Stimulated activated CD4-positive, alpha-beta T cell treated with anti-CD3 and anti-CD28 coated beads, Interleukin-1b, Interleukin-23, amount 100 ng/mL, for 1 hour (primary cell): ENCODE measurements at places on chromosomes 2 and 18.

DNA sequence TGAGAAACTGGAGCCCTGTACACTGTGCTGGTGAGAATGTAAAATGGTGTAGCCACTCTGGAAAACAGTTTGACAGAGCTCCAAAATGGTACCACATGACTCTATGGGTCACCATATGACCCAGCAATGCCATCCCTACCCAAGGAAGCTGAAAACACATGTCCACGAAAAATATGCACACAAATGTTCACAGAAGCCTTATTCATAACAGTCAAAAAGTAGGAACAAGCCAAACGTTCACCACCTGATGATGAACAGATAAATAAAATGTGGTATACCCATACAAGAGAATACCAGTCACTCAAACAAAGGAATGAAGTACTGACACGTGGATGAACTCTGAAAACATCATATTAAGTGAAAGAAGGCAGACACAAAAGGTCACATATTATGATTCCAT, 4.6 kb downstream of the AFG3L2 start:
- no peak for DNase-seq

DNA sequence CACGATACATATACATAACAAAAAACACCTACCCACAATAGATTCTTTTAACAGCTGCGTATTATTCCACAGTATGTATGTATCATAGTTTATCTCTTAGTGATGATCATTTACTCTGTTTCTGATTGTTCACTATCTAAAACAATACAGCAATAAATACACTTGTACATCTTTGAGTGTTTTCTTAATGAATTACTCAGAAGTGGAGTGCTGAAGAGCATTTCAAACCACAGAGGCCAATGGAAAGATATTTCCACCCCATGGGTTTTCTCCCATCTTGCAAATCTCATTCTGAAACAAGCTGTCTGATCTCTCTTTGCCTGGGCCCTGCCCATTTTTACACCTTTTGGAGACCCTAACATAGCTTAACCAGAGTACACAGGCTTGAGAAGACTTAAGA, 113.8 kb upstream of the KLF7 start:
- no peak for DNase-seq

GRCh38 chr18:1539276-1539675, 634.6 kb downstream of the ADCYAP1 start:
- no peak for DNase-seq

DNA sequence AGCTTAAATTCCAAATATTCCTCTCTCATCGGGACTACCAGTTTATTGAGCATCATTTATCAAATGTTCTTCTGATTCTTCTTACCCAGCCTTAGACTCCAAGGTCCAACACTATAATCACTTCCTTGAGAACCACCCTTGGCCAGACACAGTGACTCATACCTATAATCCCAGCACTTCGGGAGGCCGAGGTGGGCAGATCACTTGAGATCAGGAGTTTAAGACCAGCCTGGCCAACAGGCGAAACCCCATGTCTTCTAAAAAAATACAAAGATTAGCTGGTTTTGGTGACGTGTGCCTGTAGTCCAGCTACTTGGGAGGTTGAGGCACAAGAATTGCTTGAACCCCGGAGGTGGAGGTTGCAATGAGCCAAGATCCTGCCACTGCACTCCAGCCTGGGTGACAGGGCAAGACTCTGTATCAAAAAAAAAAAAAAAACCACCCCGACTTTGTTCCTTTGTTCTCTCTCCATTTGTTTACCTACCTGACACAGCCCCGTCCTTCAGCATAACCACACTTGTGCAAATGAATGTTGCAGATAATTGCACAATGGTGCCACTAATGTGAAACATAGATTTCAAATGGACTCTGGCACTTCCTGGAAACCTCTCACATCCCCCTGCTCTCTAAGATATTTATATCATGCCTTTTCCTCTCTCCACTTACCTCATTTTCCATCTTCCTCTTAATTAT, 38.9 kb upstream of the LPIN2 start:
- DNase-seq: no peak

GRCh38 chr2:189129971-189130370, 49.6 kb downstream of the COL5A2 start:
- no peak for DNase-seq

DNA sequence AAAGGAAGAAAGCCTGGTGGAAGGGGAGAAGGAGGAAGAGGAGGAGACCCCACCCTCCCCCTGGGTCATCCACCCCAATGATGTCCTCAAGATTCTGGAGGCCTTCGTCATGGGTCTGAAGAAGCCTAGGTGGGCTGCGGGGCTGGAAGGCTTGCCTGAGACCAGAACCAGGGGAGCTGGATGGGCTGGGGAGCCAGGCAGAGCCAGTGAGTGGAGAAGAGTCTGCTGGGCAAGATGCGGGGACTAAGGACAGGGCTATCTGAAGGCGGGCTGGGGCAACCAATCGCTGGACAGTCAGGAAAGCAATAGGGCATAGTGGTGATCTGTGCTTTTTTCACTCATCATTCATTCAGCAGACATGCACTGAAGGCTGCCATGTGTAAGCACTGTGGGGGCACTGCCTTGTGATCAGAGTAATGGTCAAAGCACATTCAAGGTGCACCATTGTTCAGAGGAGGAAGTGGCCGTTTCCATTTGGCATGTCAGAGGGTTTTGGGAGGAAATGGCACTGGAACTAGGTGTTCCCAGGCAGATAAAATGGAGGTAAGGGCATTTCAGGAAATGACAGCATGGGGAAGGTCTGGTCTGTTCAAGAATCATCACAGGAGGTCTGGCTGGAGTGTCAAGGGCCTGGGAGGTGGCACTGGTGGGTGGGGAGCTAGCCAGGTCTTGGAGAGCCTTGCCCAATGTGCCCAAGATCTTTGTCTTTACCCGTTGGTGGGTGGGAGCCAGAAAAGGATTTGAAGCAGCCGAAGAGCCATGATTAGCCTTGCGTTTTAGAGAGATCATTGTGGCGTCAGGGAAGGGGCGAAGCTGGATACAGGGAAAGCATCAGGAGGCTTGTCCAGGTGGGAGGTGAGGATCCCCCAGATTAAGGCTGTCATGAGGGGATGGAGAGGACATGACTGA, 24.2 kb downstream of the OTOF start:
- DNase-seq: no peak

- no peak for DNase-seq
Measured at GRCh38 chr18:47987388-47987699, 56.9 kb upstream of the SMAD2 start.
